ENCODE measurements at places on chromosomes 11 and 22.

DNA sequence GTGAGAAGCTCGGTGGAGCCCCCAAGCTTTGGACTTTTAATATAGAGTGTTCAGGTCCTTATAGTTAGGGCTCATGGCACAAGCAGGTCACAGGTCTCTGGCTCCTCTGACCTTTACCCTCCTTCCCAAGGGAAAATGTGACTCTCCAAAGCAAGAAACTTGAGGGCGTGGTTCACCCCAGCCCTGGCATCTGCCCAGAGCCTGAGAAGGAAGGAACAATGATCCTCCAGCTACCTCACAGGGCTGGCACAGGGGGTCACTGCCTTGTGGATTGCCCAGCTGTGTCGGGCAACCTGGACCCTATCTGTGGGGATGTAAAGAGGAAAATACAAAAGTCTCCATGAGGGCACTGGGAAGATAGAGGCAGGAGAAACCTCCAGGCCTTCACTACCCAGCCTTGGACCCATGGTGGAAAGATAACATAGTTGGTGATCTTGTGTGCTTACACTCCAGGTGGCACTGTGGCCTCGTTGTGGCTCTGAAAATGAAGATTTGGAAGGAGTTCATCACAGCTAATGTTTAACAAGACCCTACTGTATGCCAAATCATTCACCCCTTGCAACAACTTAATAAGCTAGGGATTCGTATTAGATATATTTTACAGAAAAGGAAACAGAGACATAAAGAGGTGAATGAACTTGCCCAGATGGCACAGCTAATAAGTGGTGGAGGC lies 3.8 kb upstream of the ZNF195 start:
- DNase-seq = no peak

DNA sequence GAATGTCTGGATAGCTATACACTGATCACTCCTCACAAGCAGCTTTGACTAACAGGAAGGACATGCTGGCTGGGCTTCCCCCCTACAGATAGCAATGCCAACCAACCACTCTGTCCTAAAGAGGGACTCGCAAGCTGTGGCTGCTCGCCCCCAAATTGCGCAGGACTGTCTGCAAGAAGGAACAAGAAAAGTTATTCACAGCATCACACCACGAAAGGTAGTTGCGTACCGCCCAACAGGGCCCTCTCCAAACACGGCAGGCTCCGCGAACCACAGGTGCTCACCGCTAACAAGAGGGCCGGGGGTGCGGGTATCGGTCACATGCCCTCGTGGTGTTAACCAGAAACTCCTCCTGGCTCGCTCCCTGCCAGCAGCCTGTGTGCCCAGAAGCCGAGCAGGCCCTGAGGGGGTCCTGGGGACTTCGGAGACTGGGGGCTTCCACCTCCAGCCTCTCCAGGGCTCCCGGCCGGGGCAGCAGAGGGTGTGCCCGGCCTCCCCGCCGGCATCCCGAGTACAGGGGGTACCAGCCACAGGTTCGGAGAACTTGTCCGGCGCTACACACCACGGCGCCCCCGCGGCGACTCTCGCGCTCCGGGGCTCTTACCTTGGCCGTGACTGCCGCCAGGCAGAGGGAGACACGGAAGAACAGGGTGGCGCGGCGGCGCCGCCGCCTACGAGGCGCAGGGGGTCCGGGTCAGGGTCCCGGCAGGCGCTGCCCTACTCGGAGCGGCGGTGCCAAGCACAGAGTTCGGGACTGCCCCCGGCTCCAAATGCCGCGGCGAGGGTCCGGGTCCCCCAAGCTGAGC lies 682 bp downstream of the LARGE1 start:
- no peak for DNase-seq

DNA sequence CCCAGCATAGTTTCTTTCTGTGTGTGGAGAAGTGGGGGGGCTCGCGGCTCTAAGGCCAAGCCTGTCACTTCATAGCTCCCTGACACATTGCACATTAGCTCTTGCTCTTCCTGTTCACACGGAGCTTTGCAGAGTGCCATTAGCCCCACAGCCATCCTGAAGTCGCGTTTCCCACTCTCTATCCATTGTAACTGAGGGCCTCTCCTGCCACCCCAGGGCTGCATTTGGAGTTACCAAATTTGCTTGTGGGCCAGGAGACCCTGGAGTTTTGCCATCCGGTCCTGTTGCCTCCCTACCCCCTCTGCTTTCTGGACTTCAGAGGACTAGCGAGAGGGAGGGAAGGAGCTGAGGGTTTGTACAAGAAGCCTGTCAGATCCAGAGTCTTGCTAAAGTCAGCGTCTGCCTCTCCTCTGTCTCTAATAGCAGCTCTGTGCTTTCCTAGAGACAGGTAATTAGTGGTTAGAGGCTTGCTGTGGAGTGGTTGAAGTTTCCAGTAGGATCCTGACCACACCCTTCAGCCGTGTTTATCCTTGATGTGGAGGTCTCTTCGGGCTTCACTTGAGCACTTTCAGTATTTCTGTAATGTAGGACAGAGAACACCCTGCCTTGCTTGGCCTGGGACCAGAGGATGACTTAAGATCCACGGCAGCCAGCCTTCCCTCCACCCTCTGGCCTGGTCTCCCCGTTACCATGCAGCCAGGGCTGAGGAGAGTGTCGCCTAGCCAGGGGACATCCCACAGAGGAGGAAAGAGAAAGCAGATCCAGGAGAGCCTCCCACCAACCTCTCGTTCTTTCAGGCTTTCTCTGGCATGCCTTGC lies 14.1 kb downstream of the DCPS start:
- peak; percentile 11 for DNase-seq

GRCh38 chr11:35536470-35536869 lies 11.1 kb upstream of the PAMR1 start:
- peak; percentile 83 for DNase-seq

DNA sequence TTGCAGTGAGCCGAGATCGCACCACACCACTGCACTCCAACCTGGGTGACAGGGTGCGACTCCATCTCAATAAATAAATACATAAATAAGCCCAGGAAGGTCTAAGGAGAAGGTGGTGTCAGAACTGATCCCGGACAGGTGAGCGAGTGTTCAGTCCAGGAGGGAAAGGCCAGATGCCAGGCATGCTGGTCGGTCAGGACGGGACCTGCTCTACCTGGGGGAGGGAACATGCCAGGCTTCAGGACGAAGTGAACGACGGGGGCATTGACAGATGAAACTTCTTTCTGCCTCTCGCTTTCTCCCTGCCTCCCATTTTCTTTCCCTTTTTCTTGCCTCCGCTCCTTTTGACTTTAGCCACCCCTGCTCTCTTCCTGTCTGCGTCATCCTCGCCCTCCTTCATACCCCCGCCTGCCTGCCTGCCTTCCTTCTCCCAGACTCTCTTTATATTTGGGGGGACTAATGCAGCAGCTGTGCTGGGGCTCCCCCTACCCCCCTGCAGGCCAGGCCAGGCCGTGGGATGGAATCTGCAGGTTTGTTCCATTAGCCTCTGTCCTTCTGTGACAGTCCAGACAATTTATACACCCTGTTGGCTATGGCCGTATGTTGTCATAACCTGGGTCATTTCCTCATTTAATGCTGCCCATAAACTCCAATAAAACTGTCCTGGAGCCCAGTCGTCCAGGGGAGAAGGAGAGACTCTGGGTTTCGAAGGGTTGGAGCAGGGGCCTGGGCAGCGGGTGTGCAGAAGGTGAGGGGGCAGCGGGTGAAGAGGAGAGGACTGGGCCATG lies 209.2 kb upstream of the TBCEL start:
- no peak for DNase-seq

GRCh38 chr11:77322506-77322905 lies 21.0 kb upstream of the GDPD4 start:
- DNase-seq = no peak
